Activated T-helper 2 cell treated with anti-CD3 and anti-CD28 coated beads, Interferon-gamma antibody, Interleukin-2, Interleukin-4, amounts not matched to agents 10 μg/mL and 5 μg/mL and 100 μg/mL, durations not matched to agents 14 hours and 24 hours and 36 hours (primary cell): ENCODE measurements at places on chromosomes 11 and 22. TPM values are rescaled to one million over a fixed set of nuclear protein-coding genes. Genes with fewer than 3 reads are reported as not detected.
A peak's percentile ranks its signal among the peaks of the same experiment; 100 is the strongest.

DNA sequence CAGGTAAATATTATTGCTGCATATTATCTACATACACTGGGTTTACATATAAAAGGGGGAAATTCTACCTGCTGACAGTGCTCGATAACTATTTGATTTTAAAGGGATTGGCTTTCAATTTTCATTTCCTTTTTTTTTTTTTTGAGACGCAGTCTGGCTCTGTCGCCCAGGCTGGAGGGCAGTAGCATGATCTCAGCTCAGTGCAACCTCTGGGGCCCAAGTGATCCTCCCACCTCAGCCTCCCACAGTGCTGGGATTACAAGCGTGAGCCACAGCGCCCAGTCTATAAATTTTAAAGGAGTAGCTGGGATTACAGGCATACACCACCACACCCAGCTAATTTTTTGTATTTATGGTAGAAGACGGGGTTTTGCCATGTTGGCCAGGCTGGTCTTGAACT is 3.2 kb upstream of the PCF11 start:
- H3K27me3 ChIP-seq, result no peaks in the 10 kb centered on the region

DNA sequence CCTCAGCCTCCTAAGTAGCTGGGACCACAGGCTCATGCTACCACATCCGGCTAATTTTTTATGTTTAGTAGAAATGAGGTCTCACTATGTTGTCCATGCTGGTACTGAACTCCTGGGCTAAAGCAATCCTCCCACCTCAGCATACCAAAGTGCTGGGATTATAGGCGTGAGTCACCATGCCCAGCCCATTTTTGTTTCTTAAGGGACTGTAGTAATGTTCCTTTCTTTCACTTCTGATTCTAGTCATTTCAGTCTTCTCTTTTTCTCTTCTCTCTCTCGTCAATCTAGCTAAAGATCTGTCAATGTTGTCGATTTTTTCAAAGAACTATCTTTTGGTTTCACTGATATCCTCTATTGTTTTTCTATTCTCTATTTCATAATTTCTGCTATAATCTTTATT is 111.0 kb upstream of the APOA1 start:
- H3K27ac ChIP-seq, result no peak overlapping the region
- H3K27me3 ChIP-seq, result no peaks in the 10 kb centered on the region
- DNase-seq, result no peak
- H3K4me3 ChIP-seq, result no peak overlapping the region
- H3K36me3 ChIP-seq, result peaks cover 30% of the 10 kb centered on the region

GRCh38 chr11:125425601-125426000 is 70.5 kb downstream of the FEZ1 start:
- no peaks in the 10 kb centered on the region for H3K36me3 ChIP-seq
- no peak for DNase-seq
- H3K4me1 ChIP-seq, result no peaks in the 10 kb centered on the region
- no peak overlapping the region for H3K27ac ChIP-seq
- no peaks in the 10 kb centered on the region for H3K27me3 ChIP-seq

DNA sequence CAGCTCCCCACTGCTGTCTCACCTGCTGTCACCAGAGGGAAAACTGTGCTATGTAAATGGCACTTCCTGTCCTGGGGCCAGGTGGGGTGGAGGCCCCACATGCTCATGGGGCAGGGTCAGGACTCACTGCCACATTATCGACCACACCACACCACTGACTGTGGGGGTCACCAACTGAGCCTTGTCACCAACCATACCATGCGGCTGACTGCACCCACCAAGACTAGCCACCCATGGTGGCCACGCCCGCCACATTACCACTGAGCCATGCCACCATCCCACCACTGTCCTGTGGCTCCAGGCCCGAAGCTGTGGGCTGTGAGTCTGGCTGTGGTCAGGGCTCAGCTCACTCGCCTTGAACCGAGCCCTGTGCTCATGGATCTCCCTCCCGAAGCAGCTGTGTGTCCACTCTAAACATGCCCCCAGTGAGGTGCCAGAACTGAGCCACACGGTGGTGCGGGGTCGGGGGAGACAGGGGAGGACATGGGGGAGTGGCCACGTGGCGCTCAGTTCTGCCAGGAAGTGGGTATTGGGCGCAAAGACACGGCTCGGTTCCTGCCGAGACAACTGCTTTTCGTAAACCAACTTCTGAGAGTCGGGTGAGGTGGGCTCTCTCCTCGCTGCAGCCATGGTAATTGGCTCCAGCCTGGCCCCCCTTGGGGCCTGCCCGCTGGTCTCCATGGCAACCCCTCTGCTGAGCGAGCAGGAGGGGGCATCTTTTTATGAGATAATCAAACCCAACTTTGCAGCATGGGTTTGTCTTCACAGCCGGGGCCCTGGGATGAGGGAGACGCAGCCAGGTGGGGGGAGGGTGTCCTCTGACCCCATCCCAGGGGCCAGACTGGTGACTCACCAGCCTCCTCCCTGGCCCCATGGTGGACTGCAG is 23.2 kb downstream of the RTN4R start:
- H3K36me3 ChIP-seq, result no peaks in the 10 kb centered on the region
- no peak for DNase-seq
- peaks cover 15% of the 10 kb centered on the region for H3K4me1 ChIP-seq
- H3K4me3 ChIP-seq, result no peak overlapping the region
- no peaks in the 10 kb centered on the region for H3K27me3 ChIP-seq
- peak overlapping the region; percentile 52 for H3K27ac ChIP-seq

DNA sequence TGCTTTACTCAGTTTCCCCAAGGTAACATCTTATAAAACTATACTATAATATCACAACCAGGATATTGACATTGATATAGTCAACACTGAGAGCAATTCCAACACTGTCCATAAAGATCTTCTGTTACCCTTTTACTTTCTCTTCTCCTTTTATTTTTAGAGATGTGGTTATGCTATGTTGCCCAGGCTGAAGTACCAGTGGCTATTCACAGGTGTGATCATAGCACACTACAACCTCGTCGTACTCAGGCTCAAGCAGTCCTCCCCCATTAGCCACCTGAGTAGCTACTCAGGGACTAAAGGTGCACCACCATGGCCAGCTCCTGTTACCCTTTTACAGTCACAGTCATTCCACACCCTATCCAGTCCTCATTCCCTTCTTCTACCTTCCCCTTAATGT is 119.7 kb downstream of the CWF19L2 start:
- H3K4me1 ChIP-seq, result no peaks in the 10 kb centered on the region
- no peaks in the 10 kb centered on the region for H3K27me3 ChIP-seq
- no peak overlapping the region for H3K27ac ChIP-seq

DNA sequence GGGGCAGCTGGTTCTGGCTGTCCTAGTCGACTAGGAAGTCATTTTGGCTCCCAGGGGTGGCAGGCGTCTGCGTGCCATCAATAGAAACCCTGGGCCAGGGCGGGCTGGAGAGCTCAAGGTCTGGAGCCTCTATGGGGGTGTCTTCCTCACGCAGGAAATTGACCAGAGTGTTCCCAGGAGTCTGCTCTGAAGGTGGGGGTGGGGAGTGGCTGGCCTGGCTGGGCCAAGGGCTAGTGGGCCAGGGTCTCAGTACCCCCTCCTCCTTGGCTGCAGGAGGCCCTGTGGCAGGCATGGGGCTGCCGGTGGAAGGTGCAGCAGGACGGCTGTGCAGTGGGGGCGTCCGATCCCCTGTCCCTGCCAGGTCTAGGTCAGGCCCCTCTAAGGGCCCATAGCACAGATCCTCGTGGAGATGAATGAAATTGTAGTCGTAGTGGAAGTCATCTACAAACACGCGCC is 64.6 kb downstream of the ARFGAP3 start:
- peaks cover 5% of the 10 kb centered on the region for H3K36me3 ChIP-seq
- H3K27me3 ChIP-seq, result no peaks in the 10 kb centered on the region
- no peak overlapping the region for H3K27ac ChIP-seq
- DNase-seq, result no peak
- H3K4me1 ChIP-seq, result no peaks in the 10 kb centered on the region
- H3K4me3 ChIP-seq, result no peak overlapping the region

OR10D3 gene
- total RNA-seq, result not detected in 2 replicates

DNA sequence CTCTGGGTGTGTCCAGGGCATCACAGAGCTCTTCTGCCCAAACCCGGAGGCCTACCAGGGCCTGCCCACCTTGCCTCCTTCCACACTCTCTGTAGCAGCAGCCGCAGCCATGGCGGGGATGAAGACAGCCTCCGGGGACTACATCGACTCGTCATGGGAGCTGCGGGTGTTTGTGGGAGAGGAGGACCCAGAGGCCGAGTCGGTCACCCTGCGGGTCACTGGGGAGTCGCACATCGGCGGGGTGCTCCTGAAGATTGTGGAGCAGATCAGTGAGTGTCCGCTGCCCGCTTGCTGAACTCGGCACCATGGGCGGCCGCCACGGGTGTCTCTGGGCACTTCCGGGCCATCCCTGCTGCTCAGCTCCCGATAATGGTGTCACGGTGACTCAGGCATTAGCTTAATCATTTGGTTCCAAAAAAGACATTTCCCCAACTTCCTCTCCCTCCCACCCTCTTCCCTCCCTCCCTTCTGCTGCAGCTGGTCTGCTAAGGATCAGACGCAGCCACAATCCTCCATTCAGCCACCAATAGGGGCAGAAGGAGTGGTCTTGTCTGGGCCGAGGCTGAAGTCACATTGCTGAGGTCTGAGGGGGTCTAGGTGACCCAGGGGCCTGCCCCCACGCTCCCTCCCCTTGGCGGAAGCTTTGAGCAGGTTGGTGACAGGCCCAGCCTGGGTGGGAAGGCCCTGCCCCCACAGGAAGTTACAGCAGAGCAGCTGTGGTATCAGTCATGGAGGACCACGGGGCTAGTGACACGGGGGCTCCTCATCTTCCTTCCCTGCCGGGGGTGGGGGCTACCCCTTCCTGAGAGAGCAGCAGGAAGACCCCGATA is 950 bp downstream of the FERMT3 start:
- peaks cover 26% of the 10 kb centered on the region for H3K4me1 ChIP-seq
- H3K27ac ChIP-seq, result peak overlapping the region; percentile 95
- no peaks in the 10 kb centered on the region for H3K27me3 ChIP-seq
- peak; percentile 73 for DNase-seq
- H3K4me3 ChIP-seq, result peak overlapping the region; percentile 92

SCGB2A2 gene
- not detected in 2 replicates for total RNA-seq

- peaks cover 9% of the 10 kb centered on the region for H3K27me3 ChIP-seq
- H3K4me1 ChIP-seq, result peaks cover 16% of the 10 kb centered on the region
- DNase-seq, result no peak
- H3K27ac ChIP-seq, result no peak overlapping the region
Measured at GRCh38 chr11:73287400-73288101, 15.4 kb downstream of the P2RY6 start.

ACR gene
- total RNA-seq, result not detected in 2 replicates

GRCh38 chr11:12237381-12237784 is 127.0 kb downstream of the MICAL2 start:
- no peak for DNase-seq
- H3K4me3 ChIP-seq, result no peak overlapping the region
- no peaks in the 10 kb centered on the region for H3K27me3 ChIP-seq
- peaks cover 98% of the 10 kb centered on the region for H3K36me3 ChIP-seq
- no peak overlapping the region for H3K27ac ChIP-seq

DNA sequence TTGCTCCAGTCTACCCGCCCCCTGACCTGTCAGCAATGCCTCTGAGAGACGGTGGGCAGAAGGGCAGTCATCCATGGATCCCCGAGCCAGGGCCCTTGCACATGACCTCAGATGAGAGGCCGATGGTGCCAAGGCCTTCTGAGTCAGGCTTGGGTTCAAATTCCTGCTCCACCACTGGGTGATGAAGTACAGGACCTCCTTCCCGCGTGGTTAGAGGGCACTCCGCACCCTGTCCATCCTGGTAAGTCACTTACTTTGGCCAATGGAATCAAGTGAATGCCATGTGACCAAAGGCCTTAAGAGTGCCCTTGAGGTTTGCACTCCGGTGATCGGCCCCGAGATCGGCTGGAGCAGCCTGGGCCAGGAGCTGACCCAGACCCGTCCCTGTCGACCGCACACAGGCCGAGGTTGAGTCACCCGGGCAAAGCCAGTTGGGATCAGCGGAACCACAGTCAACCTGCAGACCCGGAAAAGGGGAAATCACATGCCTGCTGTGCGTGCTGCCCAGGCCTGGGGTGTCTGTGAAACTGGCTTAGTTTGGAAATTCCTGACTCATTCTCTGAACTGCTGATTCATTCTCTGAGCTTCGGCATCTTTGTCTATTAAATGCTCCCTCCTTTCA is 48.9 kb downstream of the RTL6 start:
- no peaks in the 10 kb centered on the region for H3K36me3 ChIP-seq
- no peak overlapping the region for H3K4me3 ChIP-seq
- DNase-seq, result no peak
- H3K27me3 ChIP-seq, result peaks cover 3% of the 10 kb centered on the region
- no peaks in the 10 kb centered on the region for H3K4me1 ChIP-seq
- H3K27ac ChIP-seq, result no peak overlapping the region

LINC01488 gene
- not detected in 2 replicates for total RNA-seq

C22orf31 gene
- total RNA-seq, result not detected in 2 replicates

GRCh38 chr11:118263695-118264568 is at the start of gene MPZL2:
MPZL2 (minus strand) TSS chr11:118264297; CDS start chr11:118264153, 144 bp downstream.
- H3K36me3 ChIP-seq, result peaks cover 22% of the 10 kb centered on the region
- DNase-seq, result no peak
- peak within 1 kb of the TSS; percentile 87 for H3K4me3 ChIP-seq
- peak within 1 kb of the TSS; percentile 71 for H3K27ac ChIP-seq
- peaks cover 7% of the 10 kb centered on the region for H3K27me3 ChIP-seq

DNA sequence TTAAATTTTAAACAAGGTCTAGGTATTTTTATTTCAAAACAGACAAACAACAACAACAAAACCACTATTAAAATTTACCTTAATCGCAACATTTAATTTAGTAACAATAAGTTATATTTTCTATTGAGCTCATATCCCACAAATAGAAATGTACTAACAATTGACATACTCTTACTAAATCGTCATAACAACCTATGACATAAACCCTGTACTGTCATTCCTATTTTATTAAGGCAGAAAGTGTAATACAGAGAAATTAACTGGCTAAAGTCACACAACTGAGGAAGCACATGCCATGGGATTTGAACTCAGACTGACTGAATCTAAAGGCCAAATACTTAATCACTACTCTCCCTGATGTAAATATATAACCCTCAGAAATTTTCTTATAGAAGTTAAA is 3.0 kb downstream of the KIF18A start:
- no peak overlapping the region for H3K27ac ChIP-seq
- peaks cover 34% of the 10 kb centered on the region for H3K4me1 ChIP-seq
- H3K27me3 ChIP-seq, result no peaks in the 10 kb centered on the region
- DNase-seq, result no peak
- no peak overlapping the region for H3K4me3 ChIP-seq

DNA sequence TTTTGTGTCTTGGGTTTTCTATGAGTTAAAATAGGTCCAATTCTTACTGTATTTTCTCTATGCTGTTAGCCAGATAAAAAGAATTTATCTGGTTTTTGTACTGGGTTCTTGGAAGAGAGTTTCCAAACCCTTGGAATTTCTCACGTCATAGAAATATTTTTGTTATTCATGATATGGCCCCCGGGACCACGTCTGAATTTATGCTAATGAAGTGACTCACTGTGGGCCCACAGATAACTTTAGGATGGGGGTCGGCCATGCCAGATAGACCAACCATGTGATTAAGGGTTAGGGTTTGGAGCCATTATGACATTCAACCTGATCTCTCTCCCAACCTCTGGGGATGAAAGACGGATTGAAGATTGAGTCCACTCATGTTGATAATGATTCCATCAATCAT is 35.6 kb upstream of the DDI1 start:
- no peaks in the 10 kb centered on the region for H3K36me3 ChIP-seq
- H3K27me3 ChIP-seq, result no peaks in the 10 kb centered on the region
- DNase-seq, result no peak
- no peak overlapping the region for H3K4me3 ChIP-seq
- H3K27ac ChIP-seq, result no peak overlapping the region
- H3K4me1 ChIP-seq, result no peaks in the 10 kb centered on the region
